ENCODE measurements at places on chromosomes 5 and 9.

DNA sequence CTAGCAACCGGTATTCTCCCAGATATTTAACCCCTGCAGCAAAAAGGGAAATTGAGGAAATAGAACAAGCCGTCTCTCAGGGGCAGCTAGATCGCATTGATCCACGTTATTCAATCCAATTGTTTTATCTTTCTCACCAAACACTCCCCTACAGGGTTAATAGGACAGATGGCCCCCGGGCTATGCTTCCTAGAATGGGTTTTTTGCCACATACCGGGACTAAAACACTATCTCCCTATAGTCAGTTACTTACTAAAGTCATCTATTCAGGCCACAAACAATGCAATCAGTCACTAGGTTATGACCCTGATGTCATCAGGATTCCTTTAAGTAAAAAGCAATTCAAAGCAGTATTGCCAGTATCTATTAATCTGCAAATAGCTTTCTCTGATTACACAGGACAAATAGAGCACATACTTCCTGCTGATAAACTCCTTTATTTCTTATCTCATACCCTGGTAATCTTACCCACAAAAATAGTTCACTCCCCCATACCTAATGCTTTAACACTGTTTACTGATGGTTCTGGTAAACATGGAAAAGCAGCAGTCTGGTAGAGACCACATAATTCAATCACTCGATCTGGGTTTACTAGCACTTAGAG lies 159.0 kb downstream of the CPLANE1 start:
- DNase-seq, result no peak

- no peak for DNase-seq
These were observed 543.0 kb downstream of the MAT2B start for GRCh38 chr5:164048359-164048926.

DNA sequence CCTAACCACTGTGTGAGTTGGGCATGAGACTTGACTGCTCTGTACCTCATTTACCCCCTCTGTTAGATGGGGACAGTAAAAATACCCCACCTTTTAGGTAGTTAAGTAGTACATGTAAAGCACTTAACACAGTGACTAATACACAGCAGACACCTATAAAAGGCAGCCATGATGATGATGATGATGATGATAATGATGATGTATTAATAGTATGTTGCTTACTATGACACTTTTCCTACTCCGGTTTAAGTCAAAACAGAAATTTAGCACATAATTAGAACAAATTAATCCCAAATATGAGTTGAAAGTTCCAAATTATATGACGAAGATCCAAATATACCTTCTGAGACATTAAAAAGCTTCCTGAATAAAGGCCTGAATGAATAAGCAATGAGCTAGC lies 222.1 kb downstream of the GAPVD1 start:
- no peak for DNase-seq

GRCh38 chr9:123952641-123953495 lies 22.9 kb upstream of the DENND1A start:
- DNase-seq, result no peak

GRCh38 chr5:14261856-14262611 lies 118.9 kb downstream of the TRIO start:
- DNase-seq, result no peak

DNA sequence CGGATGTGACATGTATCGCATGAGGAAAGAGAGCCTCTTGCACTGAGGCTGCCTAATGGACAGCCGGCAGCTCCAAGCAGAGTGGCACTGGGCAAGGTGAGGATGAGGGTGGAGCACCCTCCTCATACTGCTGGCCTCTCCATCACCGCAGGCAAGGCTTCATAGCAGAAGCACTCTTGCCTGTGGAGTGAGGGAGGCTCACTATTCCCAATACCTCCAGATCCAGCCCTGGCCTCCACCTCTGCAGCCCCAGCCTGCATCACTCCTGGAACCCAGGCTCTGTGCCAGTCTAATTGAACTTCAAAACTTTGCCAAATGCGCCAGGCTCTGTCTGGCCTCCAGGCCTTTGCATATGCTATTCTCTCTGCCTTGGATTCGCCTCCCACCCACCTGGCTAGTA lies 29.7 kb upstream of the ARAP3 start:
- no peak for DNase-seq

DNA sequence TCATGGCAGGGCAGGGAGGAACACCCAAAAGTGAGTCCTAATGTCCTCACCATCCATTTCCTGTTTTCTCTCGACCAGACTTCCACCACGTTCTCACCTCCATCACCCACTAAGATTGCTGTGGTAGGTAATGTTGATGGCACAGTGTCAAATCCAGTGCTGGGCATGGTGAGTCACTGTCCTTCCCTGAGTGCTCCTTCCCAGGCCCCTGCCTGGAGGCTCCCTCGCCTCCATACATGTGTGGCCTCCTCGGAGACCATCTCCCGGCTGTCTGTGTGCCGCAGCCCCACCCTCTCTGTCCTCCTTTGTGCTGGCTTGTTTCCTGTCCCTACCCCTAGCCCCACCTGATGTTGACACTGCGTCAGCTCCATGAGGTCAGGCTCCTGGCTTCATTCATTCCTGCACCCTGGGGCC lies 177.5 kb downstream of the SYK start:
- DNase-seq, result no peak

DNA sequence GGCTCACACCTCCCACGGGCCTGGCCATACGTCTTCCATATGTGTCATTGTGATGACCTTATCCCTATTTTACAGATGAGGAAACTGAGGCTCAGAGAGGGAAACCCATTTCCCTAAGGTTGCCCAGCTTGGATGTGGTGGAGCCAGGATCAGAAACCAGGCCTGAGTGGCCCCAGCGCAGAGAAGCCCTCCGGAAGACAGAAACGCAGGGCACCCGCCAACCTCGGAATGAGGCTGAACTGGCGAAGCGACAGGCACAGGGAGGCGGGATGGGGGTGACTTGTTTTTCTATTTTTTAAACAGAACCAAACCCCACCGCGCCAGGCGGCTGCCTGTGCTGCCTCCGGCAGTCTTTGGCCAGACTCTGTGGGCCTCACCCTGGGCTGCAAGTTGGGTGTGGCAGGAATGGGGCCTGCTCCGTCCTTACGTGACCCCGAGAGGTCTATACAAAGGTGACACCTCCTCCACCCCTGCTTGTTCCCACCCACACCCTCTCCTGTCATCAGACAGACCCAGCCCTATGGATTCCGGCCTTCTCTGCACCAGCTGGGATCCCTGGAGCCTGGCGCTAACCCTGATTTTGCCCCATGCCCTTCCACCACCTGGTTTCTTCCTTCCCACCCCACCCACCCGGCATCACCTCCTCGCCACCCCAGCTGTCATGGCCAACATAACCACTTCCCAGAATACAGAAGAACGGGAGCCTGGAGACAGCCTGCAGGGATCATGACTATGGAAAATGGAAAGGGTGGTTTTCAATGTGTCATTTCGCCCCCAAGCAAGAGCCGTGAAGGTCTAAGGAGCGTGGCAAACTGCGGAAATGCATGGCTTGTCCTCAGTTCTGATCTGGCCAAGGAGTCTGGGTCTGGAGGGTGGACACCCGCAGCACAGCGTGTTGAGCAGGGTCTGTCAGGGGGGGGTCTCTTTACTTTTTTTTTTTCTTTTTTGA lies 23.6 kb downstream of the PLPP7 start:
- no peak for DNase-seq

DNA sequence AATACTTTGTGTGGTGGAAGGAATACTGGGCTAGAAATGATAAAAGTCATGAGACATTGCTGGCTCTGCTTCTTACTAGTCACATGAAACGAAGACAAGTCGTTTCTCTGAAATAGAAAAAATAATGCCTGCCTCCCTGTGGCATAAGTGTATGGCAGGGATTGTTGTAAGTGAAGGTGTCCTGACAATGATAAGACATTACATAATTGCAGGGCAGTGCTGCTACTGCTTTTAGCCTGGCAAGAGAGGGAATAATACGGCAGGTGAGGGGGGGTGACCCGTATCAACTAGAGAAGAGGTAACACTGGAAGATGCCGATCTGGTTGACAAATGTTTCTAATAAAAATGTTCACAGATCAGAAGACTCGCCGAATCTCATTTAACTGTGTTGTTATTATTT lies 314.3 kb downstream of the KIAA0825 start:
- DNase-seq, result no peak

GRCh38 chr9:6230037-6230780 lies 14.6 kb downstream of the IL33 start:
- no peak for DNase-seq

- peak; percentile 86 for DNase-seq
These were observed 28.8 kb upstream of the ROR2 start for GRCh38 chr9:91978740-91979414.

DNA sequence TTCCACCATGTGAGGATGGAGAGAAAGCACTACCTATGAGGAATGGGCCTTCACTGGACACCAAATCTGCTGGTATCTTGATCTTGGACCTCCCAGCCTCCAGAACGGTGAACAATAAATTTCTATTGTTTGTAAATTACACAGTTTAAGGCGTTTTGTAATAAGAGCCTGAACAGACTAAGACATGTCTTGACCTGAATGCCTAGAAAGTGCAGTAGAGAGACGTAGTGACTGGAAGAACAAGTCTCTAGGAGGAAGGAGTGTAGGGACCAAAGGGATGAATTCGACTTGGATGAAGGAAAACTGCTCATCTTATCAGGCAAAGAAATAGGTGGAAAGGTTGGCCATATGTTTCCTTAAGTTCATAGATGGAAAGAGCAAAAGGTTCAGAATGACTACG lies 309.8 kb upstream of the RGMB start:
- DNase-seq, result no peak

GRCh38 chr9:136509549-136509948 lies 26.7 kb upstream of the SEC16A start:
- no peak for DNase-seq

GRCh38 chr5:160315968-160316367 lies 3.6 kb upstream of the CCNJL start:
- DNase-seq, result no peak

DNA sequence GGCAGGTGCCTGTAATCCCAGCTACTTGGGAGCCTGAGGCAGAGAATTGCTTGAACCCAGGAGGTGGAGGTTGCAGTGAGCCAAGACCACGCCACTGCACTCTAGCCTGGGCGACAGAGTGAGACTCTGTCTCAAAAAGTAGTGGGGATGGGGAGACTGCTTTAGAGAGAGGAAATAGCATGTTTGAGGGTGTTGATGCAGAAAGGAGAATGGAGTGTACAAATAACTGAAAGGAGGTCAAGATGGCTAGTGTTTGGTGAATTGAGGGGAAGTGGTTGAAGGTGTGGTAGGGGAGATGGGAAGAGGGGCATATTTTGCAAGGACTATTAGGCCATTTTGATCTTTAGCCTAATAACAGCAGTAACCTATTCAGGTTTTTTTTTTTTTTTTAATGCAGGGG lies 18.2 kb downstream of the TENT2 start:
- no peak for DNase-seq

- no peak for DNase-seq
These were observed 20.3 kb upstream of the FLT4 start for GRCh38 chr5:180669661-180670060.

GRCh38 chr5:150672237-150672883 lies 11.3 kb downstream of the MYOZ3 start:
- DNase-seq, result no peak

DNA sequence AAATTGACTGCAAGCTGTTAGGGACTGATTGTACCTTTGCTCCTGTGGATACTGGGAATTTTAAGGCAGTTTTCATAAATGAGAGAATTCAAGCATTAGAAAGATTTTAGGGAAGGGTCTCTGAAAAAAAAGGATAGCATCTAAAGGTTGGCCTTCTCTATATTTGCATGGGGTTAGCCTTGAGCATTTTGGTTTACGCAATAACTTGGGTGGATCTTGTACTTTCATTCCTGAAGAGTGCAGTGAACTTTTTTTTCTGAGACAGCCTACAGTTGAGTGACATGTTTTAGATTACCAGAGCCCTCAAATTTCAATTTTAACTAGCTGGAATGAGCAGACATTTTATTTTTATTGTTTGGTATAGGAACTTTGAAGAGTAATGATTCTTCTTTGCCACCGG lies 91.6 kb upstream of the NR3C1 start:
- DNase-seq, result no peak

DNA sequence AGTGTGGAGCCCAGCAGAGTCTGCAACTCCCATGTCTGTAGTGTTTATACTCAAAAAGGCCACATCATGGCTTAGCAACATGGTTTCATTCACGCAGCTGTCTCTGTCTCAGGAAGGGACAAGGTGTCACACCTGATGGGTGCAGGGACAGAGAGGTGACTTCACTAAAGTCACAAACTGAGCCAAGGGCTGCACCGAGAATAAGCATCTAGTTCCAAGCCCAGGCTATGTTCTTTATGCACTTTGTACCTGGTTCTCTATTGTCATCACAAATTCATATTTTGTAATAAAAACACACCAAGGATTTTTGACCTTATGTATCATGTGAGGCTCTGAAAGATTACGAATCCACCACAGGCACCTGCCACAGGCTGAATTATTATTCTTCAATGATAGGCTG lies 64.9 kb upstream of the STK32A start:
- DNase-seq, result no peak

DNA sequence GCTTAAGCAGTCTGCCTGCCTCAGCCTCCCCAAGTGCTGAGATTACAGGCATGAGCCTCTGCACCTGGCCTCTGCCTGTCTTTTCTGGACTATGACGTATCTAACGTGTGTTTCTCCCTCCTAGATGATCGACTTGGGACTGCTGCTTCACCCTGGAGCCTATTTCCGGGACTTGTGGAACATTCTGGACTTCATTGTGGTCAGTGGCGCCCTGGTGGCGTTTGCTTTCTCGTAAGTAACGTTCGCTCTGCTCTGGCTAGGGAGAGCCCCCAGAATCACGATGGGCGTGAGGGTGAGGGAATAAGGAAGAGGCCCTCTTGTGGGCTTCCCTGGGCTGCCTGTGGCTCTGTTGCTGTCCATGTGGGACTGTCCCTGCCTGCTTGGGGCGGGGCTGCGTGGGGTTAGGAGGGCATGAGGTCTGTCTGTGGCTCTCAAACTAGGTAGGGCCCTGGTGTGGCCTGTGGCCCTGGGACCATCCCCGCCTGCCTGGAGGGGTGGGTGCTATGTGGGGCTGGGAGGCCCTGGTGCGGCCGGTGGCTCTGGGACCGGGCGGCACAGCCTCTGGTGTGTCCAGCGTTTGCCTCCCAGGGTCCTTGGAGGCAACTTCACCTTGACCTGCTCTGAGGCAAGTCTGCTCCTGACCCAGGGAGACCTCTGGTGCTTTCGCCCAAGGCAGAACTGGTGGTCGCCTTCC lies 171.7 kb downstream of the CACNA1B start:
- DNase-seq, result no peak

DNA sequence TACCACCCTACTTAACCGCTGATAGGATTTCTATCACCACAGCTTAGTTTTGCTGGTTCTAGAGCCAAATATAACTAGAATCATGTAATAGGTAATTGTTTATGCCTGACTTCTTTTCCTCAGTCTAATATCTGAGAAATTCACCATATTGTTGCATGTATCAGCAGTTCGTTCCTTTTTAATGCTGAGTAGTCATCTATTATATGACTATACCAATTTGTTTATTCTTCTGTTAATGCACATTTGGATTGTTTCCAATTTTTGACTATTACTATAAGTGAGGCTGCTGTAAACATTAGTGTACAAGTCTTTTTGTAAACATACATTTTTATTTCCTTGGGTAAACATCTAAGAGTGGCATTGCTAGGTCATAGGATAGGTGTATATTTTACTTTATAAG lies 25.9 kb downstream of the CSNK1G3 start:
- DNase-seq, result no peak

GRCh38 chr9:93196096-93197055 lies 12.4 kb downstream of the WNK2 start:
- DNase-seq, result no peak

Data from BJ (cell line).